CD8-positive, alpha-beta memory T cell (primary cell): ENCODE measurements at places on chromosomes 1 and 21.

GRCh38 chr1:59766227-59766855, 48.4 kb upstream of the HOOK1 start:
- DNase-seq, result no peak

DNA sequence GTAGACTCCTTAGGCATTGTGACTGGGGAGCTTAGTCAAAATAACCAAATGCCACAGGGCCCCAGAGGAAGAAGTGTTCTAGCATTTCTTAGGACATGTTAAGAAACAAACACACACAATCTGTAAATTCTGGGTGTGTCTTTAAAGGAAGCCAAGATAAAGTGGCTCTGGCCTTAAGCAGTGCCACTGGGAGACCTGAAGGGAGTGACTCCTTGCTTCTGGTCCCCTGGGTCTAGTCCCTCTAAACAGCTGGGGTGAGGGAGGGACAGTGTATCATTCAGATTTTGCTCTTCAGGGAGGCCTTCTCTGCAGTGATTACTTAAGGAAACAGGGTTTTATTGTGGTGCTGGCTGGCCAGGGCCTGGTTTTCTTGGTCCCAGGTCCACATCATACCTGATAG, 9.1 kb upstream of the PROK1 start:
- no peak for DNase-seq

GRCh38 chr1:40315795-40316594, 1.1 kb downstream of the COL9A2 start:
- DNase-seq, result peak; percentile 11

DNA sequence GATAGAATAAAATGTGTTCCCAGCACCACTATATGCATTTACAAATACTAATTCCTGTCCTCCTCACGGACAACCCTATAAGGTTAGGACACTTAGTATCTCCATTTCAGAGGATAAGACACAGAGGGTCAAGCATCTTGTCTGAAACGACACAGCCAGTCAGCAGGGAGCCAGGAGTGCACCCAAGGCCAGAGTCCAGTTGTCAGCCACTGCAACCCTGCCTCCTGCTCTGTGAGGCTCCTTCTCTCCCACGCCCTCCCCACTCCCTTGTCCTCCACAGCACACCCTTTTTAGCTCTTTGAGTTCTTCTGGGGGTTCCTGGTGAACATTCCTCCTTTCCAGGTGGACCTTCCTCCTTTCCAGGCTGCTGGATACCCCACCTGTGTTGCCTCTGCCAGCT, 119.0 kb upstream of the TNR start:
- no peak for DNase-seq

DNA sequence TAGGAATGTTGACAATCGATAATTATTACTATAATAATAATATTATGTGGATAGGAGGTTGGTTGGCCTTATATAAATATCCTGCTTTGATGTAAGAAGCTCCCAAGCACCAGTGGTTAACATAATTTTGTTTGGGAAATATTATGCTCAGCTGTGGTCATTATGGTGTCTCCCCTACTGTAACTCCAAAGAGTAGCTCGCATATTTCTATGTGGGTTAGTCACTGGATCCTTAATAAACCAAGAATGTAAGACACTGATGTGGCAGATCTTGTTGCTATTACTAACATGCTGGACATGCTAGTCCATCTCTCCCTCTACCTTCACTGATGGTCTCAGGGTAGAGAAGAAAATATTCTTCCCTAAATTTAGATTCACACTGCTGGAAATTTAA, 79.2 kb upstream of the RALGPS2 start:
- no peak for DNase-seq
